ENCODE measurements at places on chromosomes 16 and 17. TPM values are rescaled to one million over a fixed set of nuclear protein-coding genes. Genes with fewer than 3 reads are reported as not detected.

The CCDC200 gene
- not detected for total RNA-seq

DNA sequence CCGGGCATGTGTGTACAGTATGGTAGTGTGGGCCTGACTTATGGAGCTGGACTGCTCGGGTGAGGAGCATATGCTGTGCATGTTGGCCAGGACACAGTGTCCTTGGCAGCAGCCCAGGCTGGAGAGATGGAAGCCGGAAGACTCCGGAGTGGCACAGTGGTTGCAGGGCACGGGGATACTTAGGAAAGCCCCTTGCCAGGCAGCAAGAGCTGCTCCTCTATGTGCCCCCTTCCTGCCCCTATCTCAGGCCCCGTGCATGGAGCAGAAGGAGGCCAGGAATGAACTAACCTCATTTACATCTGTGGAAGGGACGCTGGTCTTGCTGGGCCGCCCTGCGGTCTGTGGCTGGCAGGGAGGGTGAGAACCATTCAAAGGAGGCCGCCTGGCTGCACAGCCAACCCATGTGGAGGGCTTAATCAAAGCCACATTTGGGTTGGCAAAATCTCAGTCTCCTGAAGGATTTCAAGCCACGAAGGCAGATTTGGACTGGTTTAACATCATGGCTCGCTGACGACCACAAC is 32.2 kb upstream of the RCVRN start:
- no peak overlapping the region for H3K4me3 ChIP-seq
- no peaks in the 10 kb centered on the region for H3K36me3 ChIP-seq
- no peaks in the 10 kb centered on the region for H3K27me3 ChIP-seq
- H3K27ac ChIP-seq = no peak overlapping the region
- no peaks in the 10 kb centered on the region for H3K4me1 ChIP-seq

- no peaks in the 10 kb centered on the region for H3K27me3 ChIP-seq
- no peak for DNase-seq
- no peak overlapping the region for H3K4me3 ChIP-seq
- H3K4me1 ChIP-seq = no peaks in the 10 kb centered on the region
- no peaks in the 10 kb centered on the region for H3K36me3 ChIP-seq
These were observed 190.7 kb upstream of the DYNLRB2 start for GRCh38 chr16:80350061-80350460.

GRCh38 chr17:18257268-18257981 is 1.1 kb downstream of the FLII start:
- H3K27me3 ChIP-seq = no peaks in the 10 kb centered on the region
- peaks cover 4% of the 10 kb centered on the region for H3K4me1 ChIP-seq
- peaks cover 17% of the 10 kb centered on the region for H3K36me3 ChIP-seq
- peak overlapping the region; percentile 97 for H3K4me3 ChIP-seq

GRCh38 chr16:88569614-88569984 is 604 bp upstream of the ZC3H18 start:
- peaks cover 13% of the 10 kb centered on the region for H3K4me1 ChIP-seq
- H3K4me3 ChIP-seq = peak overlapping the region; percentile 91
- peaks cover 2% of the 10 kb centered on the region for H3K36me3 ChIP-seq
- H3K27ac ChIP-seq = peak overlapping the region; percentile 78

- H3K4me3 ChIP-seq = no peak overlapping the region
- DNase-seq = no peak
- peaks cover 10% of the 10 kb centered on the region for H3K27me3 ChIP-seq
These were observed 197.0 kb downstream of the IRF8 start for GRCh38 chr16:86095906-86096485.

DNA sequence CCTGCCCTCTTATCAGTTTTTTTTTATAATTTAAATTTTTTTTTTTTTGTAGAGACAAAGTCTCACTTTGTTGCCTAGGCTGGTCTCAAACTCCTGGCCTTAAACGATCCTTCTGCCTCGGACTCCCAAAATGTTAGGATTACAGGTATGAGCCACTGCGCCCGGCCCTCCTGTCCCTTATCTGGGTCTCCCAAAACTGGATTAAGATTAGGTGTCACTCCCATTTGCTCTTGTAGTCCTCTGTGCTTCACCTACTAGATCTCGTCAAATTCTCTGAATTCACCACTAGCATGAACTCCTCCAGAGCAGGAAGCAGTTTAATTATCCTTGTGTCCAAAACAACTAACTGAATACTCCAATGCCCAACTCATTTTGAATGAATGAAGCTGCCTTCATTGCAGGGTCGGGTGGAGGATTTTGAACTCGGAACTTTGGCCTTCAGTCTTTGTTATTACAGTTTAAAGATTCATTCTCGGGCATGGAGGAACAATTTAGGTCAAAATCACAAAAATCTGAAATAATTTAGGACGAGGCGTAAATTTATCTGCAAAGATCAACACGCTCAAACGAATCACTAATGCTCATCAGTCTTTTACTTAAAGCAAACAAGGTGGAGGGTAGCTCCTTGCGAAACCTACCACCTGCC is 802 bp upstream of the ATXN2L start:
- peaks cover 24% of the 10 kb centered on the region for H3K36me3 ChIP-seq
- no peak for DNase-seq
- peak overlapping the region; percentile 99 for H3K4me3 ChIP-seq

GRCh38 chr16:867421-868385 is 67.2 kb upstream of the GNG13 start:
- H3K27ac ChIP-seq = no peak overlapping the region
- no peak for DNase-seq
- H3K4me1 ChIP-seq = no peaks in the 10 kb centered on the region
- H3K4me3 ChIP-seq = no peak overlapping the region

DNA sequence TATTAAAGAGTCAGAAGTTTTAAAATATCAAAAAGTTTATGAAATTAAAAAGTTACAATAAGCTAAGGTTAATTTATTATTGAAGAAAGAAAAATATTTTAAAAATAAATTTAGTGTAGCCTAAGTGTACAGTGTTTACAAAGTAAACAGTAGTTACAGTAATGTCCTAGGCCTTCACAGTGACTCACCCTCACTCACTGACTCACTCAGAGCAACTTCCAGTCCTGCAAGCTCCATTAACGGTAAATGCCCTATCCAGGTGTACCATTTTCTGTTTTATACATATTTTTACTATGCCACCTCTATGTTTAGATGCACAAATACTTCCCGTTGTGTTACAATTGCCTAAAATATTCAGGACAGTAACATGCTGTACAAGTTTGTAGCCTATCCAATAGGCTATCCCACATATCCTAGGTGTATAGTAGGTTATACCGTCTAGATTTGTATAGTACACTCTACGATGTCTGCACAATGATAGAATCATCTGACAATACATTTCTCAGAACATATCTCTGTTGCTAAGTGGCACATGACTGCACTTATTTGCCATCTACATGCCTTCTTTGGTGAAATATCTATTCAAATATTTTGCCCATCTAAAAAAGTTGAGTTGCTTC is 67.2 kb upstream of the WSB1 start:
- no peak overlapping the region for H3K27ac ChIP-seq
- no peaks in the 10 kb centered on the region for H3K36me3 ChIP-seq
- H3K4me1 ChIP-seq = no peaks in the 10 kb centered on the region

The SGSM2 gene
- 81.2 TPM for total RNA-seq

The BRIP1 gene
- total RNA-seq = 35.3 TPM

The CDRT15 gene
- total RNA-seq = not detected

DNA sequence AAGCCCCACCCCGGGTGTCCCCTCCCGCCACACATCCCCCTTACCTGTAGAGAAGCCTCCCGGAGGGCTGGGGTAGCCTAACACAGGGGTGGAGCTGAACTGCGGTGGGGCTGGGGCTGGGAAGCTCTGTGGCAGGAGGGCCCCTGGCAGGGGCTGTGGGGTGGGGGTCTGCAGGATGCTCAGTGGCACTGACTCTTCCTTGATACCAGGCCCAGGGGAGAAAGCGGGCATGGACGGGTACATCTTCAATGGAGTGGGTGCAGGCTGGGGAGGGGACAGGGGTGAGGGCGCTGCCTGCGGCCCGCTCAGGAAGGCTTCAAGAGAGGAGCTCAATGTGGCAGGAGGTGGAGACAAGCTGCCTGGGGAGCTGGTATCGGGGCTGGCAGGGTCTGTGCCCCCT is 16.7 kb downstream of the SREBF1 start:
- no peak for DNase-seq
- H3K36me3 ChIP-seq = peaks cover 73% of the 10 kb centered on the region

DNA sequence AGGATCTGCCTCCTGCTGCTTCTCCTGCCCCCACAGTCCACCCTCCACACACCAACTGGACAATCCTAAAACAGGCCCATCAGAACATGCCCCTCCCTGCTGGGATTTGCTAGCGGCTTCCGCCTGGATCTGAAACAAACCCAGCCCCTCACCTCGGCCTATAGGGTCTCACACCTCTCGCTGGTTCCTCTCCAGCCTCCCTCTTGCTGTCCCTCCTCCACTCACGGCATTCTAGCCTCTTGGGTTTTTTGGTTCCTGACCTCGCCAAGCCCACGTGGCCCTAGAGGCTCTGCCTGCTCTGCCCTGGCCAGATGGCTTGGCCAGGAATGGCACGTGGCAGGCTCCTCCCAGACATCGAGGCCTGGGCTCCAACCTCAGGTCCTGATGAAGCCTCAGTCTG is 15.7 kb upstream of the MTSS2 start:
- no peak for DNase-seq

The NPW gene
- total RNA-seq = 105 TPM

The SLFN11 gene
- 141 TPM for total RNA-seq

GRCh38 chr16:5328546-5328945 is 231.0 kb upstream of the EEF2KMT start:
- no peak overlapping the region for H3K27ac ChIP-seq
- H3K27me3 ChIP-seq = peaks cover 34% of the 10 kb centered on the region
- peak; percentile 4 for DNase-seq
- no peaks in the 10 kb centered on the region for H3K36me3 ChIP-seq
- H3K4me3 ChIP-seq = no peak overlapping the region

The NPB gene
- 0.75 TPM for total RNA-seq

DNA sequence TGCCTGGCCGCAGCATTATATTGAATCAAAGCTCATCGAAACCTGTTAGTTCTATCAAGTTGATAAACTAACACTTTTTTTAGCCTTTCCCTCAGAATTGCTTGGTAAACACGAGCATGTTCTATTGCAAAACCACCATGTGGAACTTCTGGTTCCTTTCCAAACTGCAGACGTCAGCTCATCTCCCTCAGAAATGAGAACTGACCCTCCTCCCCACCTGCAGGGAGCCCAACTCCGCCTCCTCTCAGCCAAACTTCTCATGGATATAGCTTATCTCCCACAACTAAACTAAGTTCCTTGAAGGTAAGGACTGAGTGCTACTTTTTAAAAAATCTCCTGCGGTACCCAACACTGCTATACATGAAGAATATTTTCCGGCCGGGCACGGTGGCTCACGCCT is 6.7 kb downstream of the SHMT1 start:
- no peaks in the 10 kb centered on the region for H3K4me1 ChIP-seq
- DNase-seq = no peak
- H3K36me3 ChIP-seq = peaks cover 36% of the 10 kb centered on the region
- no peak overlapping the region for H3K4me3 ChIP-seq
- H3K27ac ChIP-seq = no peak overlapping the region

GRCh38 chr17:59876107-59876506 is 16.6 kb downstream of the TUBD1 start:
- H3K27me3 ChIP-seq = no peaks in the 10 kb centered on the region
- DNase-seq = no peak
- H3K4me3 ChIP-seq = no peak overlapping the region
- no peaks in the 10 kb centered on the region for H3K4me1 ChIP-seq

DNA sequence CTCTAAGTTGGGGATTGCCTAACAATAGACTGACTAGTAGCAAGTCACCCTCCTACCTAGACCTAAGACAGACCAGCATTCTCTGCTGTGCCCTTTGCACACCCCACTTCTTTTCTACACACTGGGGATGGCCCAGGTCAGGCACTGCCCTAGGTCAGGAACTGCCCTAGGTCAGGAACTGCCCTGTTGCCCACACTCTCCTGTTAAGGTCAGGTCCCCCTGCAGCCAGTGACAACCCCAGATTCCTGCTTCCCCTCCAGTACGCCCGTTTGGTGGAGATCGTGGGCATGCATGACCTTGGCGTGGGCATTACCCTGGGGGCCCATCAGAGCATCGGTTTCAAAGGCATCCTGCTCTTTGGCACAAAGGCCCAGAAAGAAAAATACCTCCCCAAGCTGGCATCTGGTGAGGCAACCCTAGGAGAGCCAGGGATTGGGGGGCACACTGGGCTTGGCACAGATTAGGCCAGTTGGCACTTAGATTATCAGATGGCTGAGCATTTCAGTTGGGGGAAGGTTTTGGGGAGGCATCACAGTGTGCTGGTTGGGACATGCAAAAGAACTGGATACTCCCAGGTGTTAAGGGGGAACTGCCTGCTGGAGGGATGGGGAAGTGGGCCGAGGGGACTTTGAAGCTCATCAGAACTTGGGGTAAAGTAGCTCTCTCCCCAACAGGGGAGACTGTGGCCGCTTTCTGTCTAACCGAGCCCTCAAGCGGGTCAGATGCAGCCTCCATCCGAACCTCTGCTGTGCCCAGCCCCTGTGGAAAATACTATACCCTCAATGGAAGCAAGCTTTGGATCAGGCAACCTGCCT is 1.7 kb downstream of the ACADVL start:
- H3K36me3 ChIP-seq = peaks cover 55% of the 10 kb centered on the region
- H3K4me3 ChIP-seq = peak overlapping the region; percentile 94
- H3K27me3 ChIP-seq = no peaks in the 10 kb centered on the region
- no peak for DNase-seq
- peak overlapping the region; percentile 93 for H3K27ac ChIP-seq

- H3K27ac ChIP-seq = no peak overlapping the region
- H3K27me3 ChIP-seq = peaks cover 15% of the 10 kb centered on the region
- H3K36me3 ChIP-seq = no peaks in the 10 kb centered on the region
These were observed 35.2 kb upstream of the MLYCD start for GRCh38 chr16:83863682-83864081.

The EZH1 gene
- total RNA-seq = 16.4 TPM

DNA sequence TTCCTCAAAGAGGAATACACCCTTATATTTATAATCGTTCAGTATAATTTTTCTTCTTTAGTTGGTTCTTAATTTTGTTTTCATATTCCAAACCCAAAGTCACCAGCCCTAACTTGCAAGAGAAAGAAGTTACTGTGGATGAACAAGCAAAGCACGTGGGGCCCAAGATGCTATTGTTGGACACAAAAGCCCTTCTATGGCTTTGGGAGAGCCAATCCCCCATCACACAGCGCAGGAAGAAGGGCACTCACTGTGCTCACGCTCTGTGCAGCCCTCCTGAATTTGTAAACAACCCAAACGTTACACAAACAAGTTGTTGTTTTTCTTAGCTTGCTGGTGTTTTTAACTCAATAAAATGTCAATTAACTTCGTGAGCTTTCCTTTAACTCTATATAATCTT is 22.5 kb downstream of the SPPL2C start:
- no peaks in the 10 kb centered on the region for H3K36me3 ChIP-seq
- peaks cover 10% of the 10 kb centered on the region for H3K4me1 ChIP-seq
- DNase-seq = no peak
- no peak overlapping the region for H3K27ac ChIP-seq
- H3K27me3 ChIP-seq = no peaks in the 10 kb centered on the region
- no peak overlapping the region for H3K4me3 ChIP-seq

GRCh38 chr16:637081-638018 is 1.2 kb upstream of the METTL26 start:
- no peak for DNase-seq
- peak overlapping the region; percentile 95 for H3K4me3 ChIP-seq
- no peaks in the 10 kb centered on the region for H3K27me3 ChIP-seq
- no peaks in the 10 kb centered on the region for H3K36me3 ChIP-seq
